Uterine smooth muscle cell (primary cell): ENCODE measurements at places on chromosomes 2 and 18. TPM values are rescaled to one million over a fixed set of nuclear protein-coding genes. Genes with fewer than 3 reads are reported as not detected.

The CFAP65 gene
- not detected in 2 replicates for total RNA-seq

The CCDC74B gene
- 7.5 and 9.8 TPM in 2 replicates for total RNA-seq

The CDH19 gene
- under 0.01 TPM in 1 of 2 replicates, not detected in the other for total RNA-seq

The SCLY gene
- 15.9 and 17.8 TPM in 2 replicates for total RNA-seq

The LYG2 gene
- total RNA-seq, result not detected in 2 replicates

The MARCO gene
- not detected in 2 replicates for total RNA-seq

The CASP10 gene
- 4.5 and 6.1 TPM in 2 replicates for total RNA-seq

The KCNJ3 gene
- 0.12 and 0.22 TPM in 2 replicates for total RNA-seq

The DYSF gene
- total RNA-seq, result 0.66 and 1.00 TPM in 2 replicates

The CHRND gene
- total RNA-seq, result not detected in 2 replicates

The REG3G gene
- total RNA-seq, result not detected in 2 replicates

The DNAH6 gene
- 0.11 and 0.12 TPM in 2 replicates for total RNA-seq

The SOS1 gene
- total RNA-seq, result 13.6 and 16.2 TPM in 2 replicates

The FOXD4L1 gene
- total RNA-seq, result 0.12 TPM in 1 of 2 replicates, not detected in the other

The RNU2-63P gene
- 23.4 TPM in 1 of 2 replicates, not detected in the other for total RNA-seq

The ALPI gene
- not detected in 2 replicates for total RNA-seq

The RAPH1 gene
- total RNA-seq, result 15.5 and 23.2 TPM in 2 replicates

The RAMP1 gene
- total RNA-seq, result 13.1 and 40.0 TPM in 2 replicates

The NTSR2 gene
- not detected in 2 replicates for total RNA-seq

The APOB gene
- under 0.01 TPM in 2 replicates for total RNA-seq

The PCARE gene
- not detected in 2 replicates for total RNA-seq

The ALPP gene
- not detected in 2 replicates for total RNA-seq

The MOCOS gene
- total RNA-seq, result 2.2 and 5.6 TPM in 2 replicates
